Stimulated activated CD8-positive, alpha-beta memory T cell treated with anti-CD3 and anti-CD28 coated beads, Interleukin-4, amount 100 ng/mL, for 1 hour (primary cell): ENCODE measurements at places on chromosomes 5 and 9.

DNA sequence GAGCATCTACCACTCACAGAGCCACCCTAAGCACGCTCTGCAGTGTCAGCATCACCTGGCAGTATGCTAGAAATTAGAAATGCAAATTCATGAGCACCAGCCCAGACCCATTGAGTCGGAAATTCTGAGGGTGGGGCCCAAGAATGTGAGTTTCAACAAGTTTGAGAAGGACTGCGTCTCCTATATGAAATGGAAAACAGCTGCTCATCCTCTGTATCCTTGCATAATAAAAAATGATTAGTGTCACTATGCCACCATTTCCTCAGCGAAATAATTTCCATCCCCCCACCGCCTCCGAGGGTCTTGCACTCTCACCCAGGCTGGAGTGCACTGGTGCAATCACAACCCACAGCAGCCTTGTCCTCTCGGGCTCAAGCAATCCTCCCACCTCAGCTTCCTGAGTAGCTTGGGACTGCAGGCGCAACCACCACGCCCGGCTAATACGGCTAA is 1.3 kb upstream of the IQGAP2 start:
- no peak for DNase-seq

DNA sequence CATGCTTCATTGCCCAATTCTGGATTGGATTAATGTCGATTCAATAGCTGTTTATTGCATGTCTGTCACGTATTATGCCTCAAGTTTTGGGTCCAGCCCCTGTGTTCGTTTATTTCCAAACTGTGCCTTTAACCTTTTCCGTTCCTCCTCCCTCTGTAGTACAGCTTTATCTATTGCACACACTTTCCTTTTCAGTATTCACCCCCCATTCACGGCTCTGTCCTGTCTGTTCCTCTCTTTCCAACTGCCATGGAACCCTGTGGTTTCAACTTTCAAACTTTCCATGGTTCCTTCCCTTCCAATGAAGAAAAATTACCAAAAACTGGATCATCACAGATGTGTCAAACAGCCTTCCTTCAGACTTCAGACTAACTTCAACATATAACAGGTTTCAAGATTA is 17.1 kb downstream of the SMARCA2 start:
- no peak for DNase-seq

DNA sequence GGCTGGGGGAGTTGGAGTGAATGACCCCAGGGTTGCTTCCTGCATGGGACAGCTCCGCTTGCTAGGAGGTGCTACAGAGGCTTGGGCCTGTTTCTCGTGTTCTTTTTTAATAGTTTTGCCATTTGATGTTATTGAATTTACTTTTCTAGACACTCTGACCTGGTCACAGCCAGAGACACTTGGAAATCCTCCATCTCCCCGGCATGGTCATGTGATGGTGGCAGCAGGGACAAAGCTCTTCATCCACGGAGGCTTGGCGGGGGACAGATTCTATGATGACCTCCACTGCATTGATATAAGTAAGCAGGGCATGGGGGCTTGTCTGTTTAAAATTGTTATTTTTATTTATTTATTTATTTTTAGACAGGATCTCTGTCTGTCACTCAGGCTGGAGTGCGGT is 13.4 kb downstream of the HSPA5 start:
- DNase-seq = no peak

GRCh38 chr5:32276173-32276853 is 36.4 kb downstream of the MTMR12 start:
- DNase-seq = no peak
